Activated naive CD4-positive, alpha-beta T cell (primary cell): ENCODE measurements at places on chromosomes 5 and 9.

- no peak for DNase-seq
Measured at GRCh38 chr5:146213210-146213826, 9.9 kb downstream of the RBM27 start.

GRCh38 chr5:88785746-88786565, 97.0 kb downstream of the MEF2C start:
- no peak for DNase-seq

DNA sequence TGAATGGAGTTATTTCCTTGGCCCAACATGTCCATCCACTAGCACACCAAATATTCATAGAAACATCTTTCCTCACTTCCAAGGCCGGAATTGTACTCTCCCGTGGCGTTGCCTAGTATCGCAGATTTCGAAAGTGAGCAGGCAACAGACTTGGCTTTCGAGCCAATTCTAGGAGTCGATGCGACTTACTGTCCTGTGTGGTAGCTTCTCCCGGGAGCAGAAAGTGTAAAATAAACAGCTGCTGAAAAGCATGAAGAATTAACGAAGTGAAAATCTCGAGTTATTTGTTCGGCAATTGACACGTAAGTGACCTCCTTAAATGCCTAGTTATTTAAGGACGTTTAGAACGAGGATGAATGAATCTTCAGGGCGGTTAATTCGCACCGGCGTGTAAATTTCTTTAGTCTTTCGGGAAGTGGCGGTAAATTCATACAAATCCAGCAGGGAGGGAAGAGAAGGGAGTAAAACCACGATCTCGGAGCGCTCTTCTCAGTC, 449 bp upstream of the PCSK5 start:
- no peak for DNase-seq

DNA sequence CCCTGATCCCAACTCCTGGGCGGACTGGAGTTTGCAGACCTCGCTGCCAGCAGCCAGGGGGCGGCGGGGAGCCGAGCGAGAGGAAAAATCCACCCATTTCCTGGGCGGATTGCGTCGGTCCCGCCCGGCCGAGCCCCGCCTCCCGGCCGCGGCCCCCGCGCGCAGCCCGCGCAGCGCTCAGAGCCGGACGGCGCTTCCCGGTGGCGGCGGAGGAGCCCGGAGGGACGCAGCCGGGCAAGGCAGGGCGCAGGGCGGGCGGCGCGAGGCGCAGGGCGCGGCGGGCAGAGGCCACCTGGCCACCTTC, at the start of gene OLFM1:
Gene OLFM1, plus strand, starts transcription at position 180 of the 304 bp plus-strand sequence. CDS start 322 bp downstream, outside the sequence.
- no peak for DNase-seq

GRCh38 chr9:92663126-92663525, 6.8 kb downstream of the IPPK start:
- no peak for DNase-seq

DNA sequence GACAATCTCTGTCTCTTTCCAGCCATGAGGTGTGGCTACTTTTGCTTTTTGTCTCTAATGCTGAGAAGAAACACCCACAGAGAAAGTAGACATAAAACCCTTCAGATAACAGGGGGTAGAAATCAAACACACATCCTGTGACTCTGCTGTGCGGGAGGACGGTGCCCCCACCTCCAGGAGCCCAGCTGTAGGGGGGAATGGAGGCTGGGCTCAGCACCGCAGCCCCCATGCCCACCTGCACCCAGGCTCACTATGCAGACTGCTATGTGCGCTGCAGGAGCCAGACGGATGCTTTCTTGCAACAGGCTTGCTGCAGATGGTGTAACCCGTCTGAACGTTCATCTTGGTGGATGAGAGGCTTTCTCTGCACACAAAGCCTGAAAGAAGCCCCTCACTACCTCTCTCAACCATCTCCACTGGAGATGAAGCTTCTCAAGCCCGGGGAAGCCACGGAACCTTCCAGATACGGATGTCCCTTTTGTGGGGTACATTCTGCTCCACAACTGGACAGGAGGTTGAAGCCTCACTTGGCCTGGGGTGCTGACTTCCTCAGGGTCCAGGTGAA, 207.2 kb downstream of the GADD45G start:
- no peak for DNase-seq

- DNase-seq, result peak; percentile 3
Measured at GRCh38 chr5:55344392-55344992, 36.7 kb downstream of the MTREX start.

GRCh38 chr5:165360366-165360765, 1854.9 kb downstream of the MAT2B start:
- DNase-seq, result no peak

GRCh38 chr5:172828911-172829431, 5.1 kb upstream of the ERGIC1 start:
- no peak for DNase-seq

GRCh38 chr5:93599399-93600120, 16.5 kb downstream of the NR2F1 start:
- no peak for DNase-seq

DNA sequence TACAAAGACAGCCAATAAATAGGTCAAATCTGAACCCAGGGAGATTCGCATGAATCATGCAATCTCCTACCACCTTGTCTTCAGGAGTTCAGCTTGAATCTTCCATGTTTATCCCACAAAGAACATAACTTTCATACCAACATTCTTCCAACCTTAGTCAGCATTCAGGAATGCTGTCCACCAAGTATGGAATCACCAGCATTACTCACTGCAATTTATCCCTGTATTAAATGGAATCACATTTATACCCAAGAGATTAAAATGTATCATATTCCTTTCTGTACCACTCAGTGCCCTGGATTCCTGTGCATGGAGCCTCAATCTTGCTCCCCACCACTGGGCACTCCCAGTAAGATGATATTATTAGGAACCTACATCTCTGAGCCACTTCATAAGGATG, 162.6 kb downstream of the GLIS3 start:
- no peak for DNase-seq

DNA sequence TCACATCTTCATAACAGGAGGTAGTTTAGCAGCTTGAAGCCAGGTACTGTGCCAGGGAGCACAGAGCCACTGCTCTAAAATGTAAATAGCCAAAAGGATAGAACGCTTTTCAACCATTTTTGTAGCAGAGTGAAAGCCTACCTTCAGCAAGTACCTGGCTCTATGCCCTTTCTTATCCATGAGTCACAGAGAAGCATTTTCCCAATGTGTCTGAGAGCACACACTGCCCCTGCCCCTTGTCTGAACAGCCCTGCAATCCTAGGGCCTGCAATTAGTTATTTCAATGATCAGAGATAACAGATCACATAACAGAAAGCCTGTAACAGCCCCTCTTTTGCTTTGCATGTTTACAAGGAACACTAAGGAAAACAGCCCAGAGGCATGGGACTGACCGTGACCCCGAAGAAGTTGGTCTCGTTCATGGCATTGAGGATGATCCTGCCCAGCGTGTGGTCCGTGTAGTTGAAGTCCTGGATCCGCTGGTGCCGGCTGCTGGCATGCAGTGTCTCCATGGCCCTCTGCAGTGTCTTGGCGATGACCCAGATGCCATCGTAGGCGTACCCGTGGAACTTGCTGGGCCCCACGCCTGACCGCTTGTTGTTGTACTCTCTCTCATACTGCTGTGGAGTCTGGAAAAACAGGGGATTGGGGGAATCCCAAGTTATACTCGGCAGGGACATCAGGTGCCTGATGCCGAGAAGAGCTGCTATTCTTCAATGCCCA, 198.3 kb upstream of the TBC1D2 start:
- DNase-seq, result no peak

DNA sequence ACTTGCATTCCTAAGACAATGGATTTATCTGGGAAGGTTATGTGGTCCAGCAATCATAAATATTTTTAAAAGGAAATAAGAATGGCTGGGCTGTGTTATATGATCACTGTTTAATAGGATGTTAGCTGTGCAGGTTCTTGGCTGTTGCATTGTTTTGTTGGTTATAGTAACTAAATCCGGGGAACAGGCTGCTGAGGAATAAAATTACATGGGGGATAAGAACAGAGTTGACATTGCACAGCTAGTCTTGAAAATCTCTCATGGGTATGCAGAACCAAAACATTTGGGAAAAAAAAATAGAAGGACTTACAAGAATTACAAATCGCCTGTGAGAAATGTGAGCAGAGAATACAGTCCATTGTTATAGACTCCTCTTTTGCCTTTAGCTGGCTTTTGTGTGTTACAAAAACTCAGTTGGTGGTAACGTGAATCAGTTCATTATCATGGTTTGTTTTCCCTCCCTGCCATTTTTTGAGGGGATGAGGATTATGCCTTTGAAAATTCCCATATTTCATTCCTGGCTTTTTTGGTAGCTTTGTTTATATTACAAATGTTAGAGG, 375.3 kb upstream of the DAB2 start:
- no peak for DNase-seq

DNA sequence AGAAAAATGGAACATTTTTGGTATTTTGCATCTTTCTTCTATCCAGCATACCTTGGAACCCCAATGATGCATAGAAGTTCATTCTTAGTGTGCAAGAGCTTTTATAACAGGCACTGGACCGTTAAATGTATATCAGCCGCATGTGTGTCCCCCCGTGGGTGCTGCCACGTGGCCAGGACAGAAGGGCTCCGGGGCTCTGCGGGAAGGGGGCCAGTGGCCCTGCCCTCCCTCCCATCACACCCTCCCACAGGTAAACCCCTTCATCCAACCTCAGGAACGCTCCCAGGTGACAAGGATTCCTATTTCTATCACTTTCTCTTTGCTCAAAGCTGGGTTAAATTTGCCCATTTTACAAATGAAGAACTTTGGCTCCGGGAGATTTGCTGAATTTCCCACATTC, 393.4 kb upstream of the IRX4 start:
- DNase-seq, result no peak

- no peak for DNase-seq
Measured at GRCh38 chr5:93364378-93364777, 216.6 kb downstream of the NR2F1-AS1 start.

DNA sequence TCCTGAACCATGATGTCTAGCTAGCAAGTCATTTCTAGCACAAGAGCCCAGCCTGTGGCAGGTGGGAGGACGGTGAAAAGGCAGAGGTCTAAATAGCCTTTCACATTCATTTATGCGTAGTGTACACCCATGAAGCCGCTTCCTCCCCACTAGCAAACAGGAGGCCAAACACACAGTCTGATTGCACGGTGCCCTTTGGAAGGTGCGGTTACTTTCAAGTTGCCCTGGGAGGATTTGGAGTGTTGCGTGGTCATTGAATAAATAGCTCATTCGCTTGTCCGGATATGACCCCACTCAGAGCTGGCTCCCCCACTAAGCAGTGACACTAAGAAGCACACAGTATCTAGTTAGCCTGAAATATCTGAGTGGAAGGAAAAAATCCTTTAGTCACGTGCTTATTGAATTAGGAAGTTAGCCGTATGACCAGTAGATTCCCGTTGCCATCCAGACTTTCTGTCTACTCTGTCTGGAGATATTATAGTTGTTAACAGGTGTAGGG, 664 bp upstream of the ARSB start:
- DNase-seq, result no peak

DNA sequence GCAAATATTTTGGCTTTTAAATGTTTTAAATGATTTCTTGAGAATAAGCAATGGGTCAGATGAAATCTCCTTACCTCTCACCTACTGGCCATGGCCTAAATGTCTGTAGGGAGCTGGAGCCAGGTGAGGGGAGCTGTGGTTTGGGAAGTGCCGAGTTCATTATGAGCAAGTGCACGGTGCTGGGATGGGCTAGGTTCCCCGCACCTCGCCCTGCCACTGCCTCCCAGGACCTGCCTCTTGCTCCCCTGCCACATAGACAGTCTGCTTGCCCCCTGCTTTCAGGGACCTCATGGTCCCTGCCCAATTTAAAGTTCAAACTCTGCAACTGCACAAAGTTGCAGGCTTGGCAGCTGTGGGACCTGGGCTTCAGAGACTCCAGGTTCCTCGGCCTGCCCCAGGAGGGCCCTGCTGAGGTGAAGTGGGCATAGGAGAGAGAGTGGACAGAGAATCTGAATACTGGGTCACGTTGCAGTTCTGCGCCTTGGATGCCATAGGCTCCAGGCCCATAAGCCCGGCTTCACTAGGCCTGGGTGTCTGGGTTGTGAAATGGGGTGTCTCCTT, 5.4 kb downstream of the OR13J1 start:
- no peak for DNase-seq

DNA sequence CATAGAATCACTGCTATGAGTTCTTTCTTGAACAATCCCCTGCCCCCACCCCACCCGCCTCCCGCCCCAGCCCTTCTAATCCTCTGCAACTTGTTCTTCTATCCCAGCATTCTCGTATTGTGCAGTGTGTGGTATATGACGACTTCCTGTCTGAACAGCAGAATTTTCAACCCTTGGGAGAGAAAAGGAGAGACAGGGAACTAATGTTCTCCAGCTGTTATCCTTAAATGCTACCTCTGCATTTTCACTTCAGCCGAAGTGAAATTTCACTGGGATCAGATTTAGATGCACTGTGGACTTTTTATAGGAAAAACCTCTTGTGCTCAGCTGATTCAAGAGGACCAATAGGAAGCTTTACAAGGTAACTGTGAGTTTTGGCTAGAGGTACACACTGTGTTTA, 2.2 kb downstream of the FBXL7 start:
- no peak for DNase-seq

- peak; percentile 9 for DNase-seq
Measured at GRCh38 chr5:132019857-132020555, 8.5 kb upstream of the ACSL6 start.

GRCh38 chr9:96188571-96188970, 113.4 kb downstream of the HSD17B3 start:
- no peak for DNase-seq

- DNase-seq, result no peak
Measured at GRCh38 chr5:17143335-17143734, 74.1 kb upstream of the BASP1 start.

DNA sequence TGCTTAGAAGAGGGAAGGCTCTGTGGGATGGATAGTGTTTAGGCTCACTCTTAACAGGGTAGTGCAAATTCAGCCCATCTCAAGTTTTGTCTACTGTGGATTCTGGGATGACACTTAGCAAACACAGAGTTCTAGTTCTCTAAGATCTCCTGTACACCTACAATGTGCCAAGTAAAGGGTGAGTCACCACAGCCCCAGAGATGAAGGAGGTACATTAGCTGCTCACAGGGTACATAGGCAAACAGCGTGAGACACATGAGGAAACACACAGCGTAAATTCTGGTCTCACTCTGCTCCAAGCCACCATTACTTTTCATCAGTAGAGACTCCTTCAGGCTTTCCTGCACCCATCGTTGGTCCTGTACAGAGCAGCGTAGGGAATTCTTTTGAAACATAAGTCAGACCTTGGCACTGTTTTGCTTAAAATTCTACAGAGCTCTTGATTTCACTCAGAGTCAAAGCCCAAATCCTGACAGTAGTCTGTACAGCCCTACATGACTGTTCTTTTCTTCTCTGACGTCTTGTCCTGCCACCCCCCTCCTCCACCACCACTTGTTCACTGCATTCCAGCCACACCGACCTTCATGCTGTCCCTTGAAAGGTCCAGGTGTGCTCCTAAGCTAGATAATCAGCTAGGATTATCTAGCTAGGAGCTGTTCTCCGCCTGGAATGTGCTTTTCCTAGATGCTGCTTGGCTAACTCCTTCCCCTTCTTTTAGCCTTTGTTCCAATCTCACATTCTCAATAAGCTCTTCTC, 8.7 kb downstream of the ASTN2 start:
- no peak for DNase-seq

DNA sequence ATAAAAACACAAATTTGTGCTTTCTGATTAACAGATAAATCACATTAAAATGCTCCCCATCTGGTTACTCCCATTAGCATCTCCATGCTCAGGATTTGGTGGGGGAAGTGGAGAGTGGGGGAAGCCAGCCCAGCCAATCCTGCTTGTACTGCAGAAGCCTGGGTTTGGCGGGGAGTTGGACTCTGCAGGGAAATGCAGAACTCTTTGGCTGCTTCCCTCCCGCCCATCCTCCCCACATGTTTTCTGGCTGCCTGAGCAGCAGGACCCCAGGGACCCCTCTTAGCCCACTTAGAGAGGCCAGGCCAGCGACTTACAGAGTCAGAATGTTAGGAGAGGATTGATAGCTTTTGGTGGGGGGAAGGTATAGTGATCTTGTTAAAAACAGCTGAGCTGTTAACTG, 59.5 kb upstream of the FOXI1 start:
- no peak for DNase-seq
